ENCODE measurements at places on chromosomes 7 and 10.

DNA sequence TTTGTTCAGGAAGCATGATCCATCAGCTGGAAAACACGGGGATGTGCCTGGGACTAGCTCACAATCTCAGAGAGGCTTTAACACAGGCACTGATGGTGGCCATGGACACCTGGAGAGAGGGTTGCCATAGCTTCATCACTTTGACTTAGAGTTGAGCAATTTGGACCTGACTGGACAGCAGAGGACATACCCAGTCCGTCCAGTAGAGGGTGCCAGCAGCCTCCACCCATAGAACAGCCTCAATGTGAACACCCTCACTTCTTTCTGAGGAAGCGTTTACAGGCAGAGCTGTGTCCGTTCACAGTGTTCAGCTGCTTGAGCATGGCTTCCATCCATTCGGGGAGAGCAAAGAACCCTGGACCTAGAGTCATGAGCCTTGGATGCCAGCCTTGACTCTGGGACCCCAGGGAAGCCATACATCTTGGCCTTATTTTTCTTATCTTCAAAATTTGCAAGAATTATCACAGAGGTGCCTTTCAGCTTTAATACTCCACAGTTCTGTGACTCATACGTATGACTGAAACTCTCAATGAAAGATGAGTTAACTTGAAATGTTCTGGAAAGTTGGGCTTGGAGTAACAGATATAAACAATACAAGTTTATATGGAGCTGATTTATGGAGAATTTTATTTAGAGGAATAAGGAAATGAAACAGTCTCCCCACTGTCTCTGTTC lies 302.9 kb upstream of the PODXL start:
- DNase-seq = no peak

DNA sequence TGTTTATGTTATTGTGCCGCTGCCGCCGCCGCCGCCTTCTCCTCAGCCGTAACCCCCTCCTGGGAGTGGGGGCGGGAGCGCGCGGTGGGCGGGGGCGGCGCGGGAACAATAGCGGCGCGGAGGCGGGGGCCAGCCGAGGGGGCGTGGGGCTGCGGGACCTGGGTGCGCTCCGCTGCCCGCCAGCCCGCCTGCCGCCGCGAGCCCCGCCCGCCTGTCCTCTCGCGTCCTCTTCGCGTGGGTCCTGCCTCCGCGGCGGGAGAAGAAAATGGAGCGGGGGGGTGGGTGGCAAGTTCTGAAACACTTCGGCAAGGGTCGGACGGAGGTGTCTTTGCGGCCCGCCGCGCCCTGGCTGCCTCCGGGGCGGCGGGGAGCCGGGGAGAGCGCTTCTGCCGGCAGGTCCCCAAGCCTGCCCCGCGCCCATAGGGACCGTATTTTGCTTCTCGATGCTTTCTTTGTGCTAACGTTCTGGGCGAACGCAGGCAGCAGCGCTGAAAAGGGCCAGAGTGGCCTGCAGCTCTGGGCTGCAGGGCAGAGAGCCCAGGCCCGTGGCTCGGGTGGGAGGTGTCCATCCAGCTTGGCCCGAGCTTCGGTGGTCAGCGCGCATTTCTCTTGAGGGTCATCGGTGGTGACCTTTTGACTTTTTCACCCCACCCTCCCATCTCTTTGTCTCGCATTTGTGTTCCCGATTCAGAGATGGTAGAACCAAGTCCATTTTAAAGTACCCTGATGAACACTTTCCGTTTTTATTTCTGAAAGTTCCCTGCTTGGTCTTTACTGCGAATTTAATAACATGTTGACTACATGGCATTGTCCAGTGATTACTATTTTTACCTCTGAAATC lies 613 bp downstream of the MAPK8 start:
- DNase-seq = no peak

DNA sequence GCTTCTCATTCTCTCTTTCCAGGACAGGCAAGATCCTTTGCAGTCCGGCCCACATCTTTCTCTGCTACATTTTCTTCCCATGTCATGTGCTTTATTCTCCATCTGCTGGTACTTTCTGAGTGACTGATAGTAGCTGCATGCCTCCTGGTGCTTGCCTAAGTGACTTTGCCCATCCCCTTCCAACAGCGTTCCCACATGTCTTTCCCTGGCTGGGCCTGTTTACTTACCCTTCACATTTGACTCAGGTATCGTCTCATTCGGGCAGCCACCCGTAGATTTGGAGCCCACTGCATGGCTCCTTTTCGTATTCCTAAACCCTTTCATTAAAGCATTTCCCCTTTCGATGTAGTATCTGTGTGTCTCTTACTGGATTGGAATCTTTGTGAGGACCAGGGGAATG lies 24.6 kb downstream of the TYW1 start:
- DNase-seq = no peak

- no peak for DNase-seq
These were observed 70.5 kb downstream of the IQUB start for GRCh38 chr7:123463890-123464289.

GRCh38 chr7:136709876-136710275 lies 158.6 kb upstream of the CHRM2 start:
- DNase-seq = no peak

- DNase-seq = no peak
These were observed 317.4 kb upstream of the SP8 start for GRCh38 chr7:21104124-21104500.

DNA sequence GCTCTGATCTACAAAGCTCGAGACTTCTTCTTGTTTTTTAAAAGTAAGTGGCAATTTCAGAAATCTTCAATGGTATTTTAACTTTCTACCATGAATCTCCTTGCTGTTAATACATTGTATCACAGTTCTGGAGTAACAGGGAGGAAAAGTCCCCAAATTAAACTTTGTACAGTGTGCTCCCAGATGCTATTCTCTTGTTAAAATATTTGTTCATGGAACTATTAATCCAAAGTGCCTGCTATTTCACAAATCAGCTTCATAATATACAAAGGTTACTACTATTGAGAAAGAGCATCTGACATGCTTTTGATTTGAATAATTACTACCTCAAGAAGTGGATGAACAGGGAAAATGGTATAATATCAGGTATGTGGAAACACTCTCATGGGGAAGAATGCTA lies 36.6 kb downstream of the SIRT1 start:
- DNase-seq = no peak

DNA sequence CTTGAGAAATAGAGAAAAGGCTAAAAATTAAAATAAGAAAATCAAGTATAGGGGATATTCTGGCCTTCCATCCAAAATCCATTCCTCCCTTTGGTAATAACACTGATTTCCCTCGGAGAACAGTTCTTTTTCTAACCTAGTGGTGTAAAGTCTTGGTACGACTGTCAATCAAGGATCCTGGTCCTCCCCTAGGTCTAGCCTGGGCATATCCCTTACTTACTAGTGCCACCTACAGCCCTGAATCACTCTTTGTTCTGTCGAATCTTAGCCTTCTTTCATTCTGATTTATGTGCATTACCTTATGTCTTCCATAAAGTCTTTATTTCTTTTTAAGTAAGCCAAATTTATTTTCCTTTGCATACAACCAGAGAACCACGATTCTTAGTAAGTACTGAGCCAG lies 298.7 kb upstream of the LRRTM3 start:
- no peak for DNase-seq

- no peak for DNase-seq
These were observed 424.4 kb upstream of the AUTS2 start for GRCh38 chr7:69173846-69174245.

DNA sequence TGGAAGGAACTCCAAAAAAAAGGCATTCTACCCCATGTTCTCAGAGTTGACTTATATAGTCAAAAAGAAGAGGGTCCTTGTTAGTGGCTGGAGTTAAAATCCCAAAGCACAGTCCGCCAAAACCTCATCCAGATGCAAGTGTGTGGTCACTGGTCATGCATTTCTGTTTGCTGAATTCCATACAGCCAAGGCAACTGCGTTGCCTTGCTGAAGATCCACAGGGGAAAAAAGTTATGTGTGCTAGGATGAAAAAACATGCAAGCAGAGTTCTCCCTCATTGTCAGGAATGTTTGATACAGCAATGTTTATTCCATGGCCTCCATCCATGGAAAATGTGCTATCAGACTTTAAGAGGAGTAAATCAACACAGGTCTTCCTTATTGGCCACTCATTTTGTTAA lies 213.1 kb downstream of the CREB5 start:
- DNase-seq = no peak
